ENCODE measurements at places on chromosomes 16 and 17. TPM values are rescaled to one million over a fixed set of nuclear protein-coding genes. Genes with fewer than 3 reads are reported as not detected.

ERAL1 gene
- total RNA-seq, result 31.2 TPM

MYH2 gene
- total RNA-seq, result not detected

C16orf96 gene
- total RNA-seq, result 1.00 TPM

IRX3 gene
- 26.1 TPM for total RNA-seq

CPNE7 gene
- 7.3 TPM for total RNA-seq

FAM20A gene
- total RNA-seq, result 6.0 TPM

SLC4A1 gene
- 0.21 TPM for total RNA-seq

CHST5 gene
- 0.20 TPM for total RNA-seq
